ENCODE measurements at places on chromosomes 3 and 15. TPM values are rescaled to one million over a fixed set of nuclear protein-coding genes. Genes with fewer than 3 reads are reported as not detected.

GRCh38 chr15:66233487-66234415, 19.8 kb downstream of the MEGF11 start:
- H3K4me1 ChIP-seq, result no peaks in the 10 kb centered on the region
- peak; percentile 27 for DNase-seq
- H3K36me3 ChIP-seq, result no peaks in the 10 kb centered on the region
- H3K4me3 ChIP-seq, result no peak overlapping the region
- H3K27me3 ChIP-seq, result no peaks in the 10 kb centered on the region

GRCh38 chr15:48888836-48889235, 10.9 kb downstream of the EID1 start:
- no peak for DNase-seq
- no peak overlapping the region for H3K4me3 ChIP-seq
- H3K36me3 ChIP-seq, result no peaks in the 10 kb centered on the region

The C2CD4A gene
- 2.6 TPM for total RNA-seq

GRCh38 chr3:126951561-126951960, 31.4 kb upstream of the PLXNA1 start:
- peaks cover 3% of the 10 kb centered on the region for H3K36me3 ChIP-seq
- DNase-seq, result no peak
- no peak overlapping the region for H3K27ac ChIP-seq
- no peaks in the 10 kb centered on the region for H3K4me1 ChIP-seq
- H3K27me3 ChIP-seq, result no peaks in the 10 kb centered on the region
- no peak overlapping the region for H3K4me3 ChIP-seq

- no peak for DNase-seq
- H3K36me3 ChIP-seq, result no peaks in the 10 kb centered on the region
- H3K27me3 ChIP-seq, result no peaks in the 10 kb centered on the region
- H3K4me3 ChIP-seq, result no peak overlapping the region
Measured at GRCh38 chr3:177754508-177754921, 557.2 kb upstream of the TBL1XR1 start.

The DLL4 gene
- not detected for total RNA-seq

DNA sequence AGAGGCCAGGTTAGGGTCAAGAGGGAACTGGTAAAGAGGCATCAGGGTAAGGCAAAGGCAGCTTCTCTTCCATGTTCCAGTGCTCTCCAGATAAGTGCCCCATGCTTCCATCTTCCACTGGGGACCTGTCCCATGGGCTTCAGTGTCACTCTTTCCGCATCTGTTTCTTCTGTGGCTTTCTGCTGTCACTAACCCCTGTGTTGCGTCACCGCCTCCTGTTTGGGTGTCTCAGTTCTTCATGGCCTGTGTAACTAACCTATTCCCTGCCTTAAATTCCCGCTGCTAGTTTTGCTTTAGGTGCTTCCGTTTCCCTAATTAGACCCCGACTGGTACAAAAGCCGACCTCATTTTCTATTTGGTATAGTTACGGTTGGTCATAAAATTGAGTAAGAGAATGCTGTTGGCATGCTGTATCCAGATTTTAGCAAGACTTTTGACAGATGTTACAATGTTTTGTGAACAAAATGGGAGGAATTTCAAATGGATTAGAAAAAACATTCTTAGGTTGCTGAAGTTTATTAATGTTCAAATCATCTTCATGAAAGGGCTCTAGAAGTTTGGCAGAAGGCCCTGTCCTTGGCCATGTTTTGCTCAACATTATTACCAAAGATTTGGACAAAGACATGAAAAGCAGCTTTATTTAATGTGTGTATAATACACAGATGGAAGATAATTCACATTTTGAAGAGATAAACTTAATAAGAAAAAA, 245.3 kb downstream of the BBX start:
- peaks cover 27% of the 10 kb centered on the region for H3K36me3 ChIP-seq
- H3K4me1 ChIP-seq, result no peaks in the 10 kb centered on the region
- DNase-seq, result no peak
- H3K27me3 ChIP-seq, result no peaks in the 10 kb centered on the region

The DPPA2 gene
- not detected for total RNA-seq

DNA sequence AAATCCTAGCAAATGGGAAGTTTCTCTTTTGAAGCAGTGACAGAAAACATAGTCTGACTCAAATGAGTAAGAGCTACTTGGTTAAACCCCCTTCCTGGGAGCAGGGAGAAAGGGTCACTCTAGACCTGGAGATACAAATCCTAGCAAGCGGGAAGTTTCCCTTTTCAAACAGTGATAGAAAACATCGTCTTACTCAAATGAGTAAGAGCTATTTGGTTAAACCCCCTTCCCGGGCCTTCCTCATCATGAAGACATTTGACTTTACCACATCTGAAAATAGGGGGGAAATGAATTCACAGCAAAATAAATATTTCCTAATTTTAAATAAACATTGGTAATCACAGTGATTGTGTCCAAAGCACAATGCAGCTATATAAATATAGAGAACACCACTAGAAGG, 79.2 kb downstream of the FOXB1 start:
- DNase-seq, result no peak
- H3K4me1 ChIP-seq, result peaks cover 10% of the 10 kb centered on the region
- H3K27me3 ChIP-seq, result peaks cover 19% of the 10 kb centered on the region
- H3K4me3 ChIP-seq, result no peak overlapping the region
- H3K36me3 ChIP-seq, result no peaks in the 10 kb centered on the region

DNA sequence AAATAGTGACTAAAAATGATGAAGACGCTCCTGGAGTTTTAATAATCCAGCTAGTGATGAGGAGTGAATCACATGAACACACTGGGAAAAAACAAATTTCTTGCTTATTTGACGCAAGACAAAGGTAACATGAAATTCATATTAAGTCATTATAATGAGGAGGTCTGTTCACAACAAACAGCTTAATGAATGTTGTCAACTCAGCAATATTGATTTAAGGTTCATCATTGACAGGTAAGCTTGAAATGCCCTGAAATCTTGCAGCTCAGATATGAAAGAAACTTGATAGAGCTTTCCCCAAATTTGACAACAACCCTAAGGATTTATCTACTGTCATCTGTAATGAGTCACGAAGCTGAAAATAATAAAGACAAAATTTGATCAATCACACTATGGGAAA, 108.1 kb upstream of the SELENOK start:
- H3K27me3 ChIP-seq, result peaks cover 5% of the 10 kb centered on the region
- no peaks in the 10 kb centered on the region for H3K36me3 ChIP-seq
- H3K27ac ChIP-seq, result no peak overlapping the region
- no peaks in the 10 kb centered on the region for H3K4me1 ChIP-seq

The FAM81A gene
- total RNA-seq, result not detected

DNA sequence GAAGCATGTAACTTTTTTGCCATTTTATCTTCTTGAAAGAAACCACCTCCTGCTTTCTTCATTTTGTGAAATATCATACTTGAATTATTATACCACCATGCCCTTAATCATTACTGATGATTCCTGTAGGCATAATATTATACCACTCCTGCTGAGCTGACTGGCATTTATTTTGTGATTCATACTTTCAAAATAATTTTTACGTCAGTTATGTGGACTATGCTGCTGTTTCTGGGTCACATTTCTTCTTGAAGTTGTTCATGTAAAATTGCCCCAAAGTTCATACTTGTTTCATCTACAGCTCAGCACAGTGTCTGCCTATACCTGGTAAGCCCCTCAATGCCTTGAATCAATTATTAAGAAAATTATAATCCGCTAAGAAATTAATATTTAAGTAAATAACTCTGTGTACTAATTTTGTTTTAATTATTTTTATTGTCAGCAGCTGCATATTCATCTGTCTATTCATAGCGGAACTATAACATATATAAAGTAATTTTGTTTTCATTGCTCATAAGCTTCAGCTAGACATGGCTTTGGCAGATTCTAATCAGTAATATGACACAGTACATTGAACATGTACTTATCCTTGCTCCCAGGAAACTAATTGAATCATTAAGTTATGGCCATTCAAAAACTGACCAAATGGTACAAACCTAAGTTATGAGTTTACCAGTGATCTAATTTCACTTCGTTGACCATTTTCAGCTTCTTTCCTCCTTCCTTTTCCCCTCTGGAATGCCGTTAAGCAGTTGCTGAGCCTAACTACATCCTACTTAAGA, 160.0 kb downstream of the NAALADL2 start:
- H3K36me3 ChIP-seq, result no peaks in the 10 kb centered on the region
- H3K27me3 ChIP-seq, result no peaks in the 10 kb centered on the region
- H3K4me1 ChIP-seq, result no peaks in the 10 kb centered on the region
- H3K27ac ChIP-seq, result no peak overlapping the region
- H3K4me3 ChIP-seq, result no peak overlapping the region
- DNase-seq, result no peak

DNA sequence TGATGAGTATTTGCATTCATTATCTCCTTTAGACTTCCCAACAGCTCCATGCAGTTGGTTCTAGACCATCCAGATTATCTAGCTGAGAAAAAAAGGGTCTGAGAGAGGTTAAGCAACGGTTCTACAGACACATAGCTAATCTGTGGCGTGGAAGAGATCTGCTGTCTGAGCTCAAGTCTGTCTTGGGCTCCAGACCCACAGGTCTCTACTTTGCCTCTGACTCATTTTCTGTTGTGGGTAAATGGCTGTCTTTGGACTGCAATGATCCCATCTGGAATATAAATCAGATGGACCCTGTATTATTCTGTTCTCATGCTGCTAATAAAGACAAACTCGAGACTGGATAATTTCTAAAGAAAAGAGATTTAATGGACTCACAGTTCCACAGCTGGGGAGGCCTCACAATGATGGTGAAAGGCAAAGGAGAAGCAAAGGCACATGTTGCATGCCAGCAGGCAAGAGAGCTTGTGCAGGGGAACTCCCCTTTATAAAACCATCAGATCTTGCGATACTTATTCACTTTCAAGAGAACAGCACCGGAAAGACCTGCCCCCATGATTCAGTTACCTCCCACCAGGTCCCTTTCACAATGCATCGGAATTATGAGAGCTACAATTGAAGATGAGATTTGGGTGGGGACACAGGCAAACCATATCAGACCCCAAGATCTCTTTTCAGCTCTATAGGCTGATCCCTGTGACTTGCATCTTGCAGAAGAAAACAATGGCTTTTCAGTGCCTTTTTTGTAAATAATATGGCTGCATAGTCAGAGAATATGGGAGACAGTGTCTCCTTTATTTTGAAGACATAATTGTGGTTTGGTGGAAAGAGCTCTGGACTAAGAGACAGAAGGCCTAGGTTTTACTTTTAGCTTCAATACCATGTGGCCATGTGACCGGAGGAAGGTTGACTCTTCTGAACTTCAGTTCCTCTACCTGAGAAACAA, 24.7 kb downstream of the CEMIP start:
- H3K4me3 ChIP-seq, result no peak overlapping the region
- peaks cover 26% of the 10 kb centered on the region for H3K4me1 ChIP-seq
- DNase-seq, result peak; percentile 67

DNA sequence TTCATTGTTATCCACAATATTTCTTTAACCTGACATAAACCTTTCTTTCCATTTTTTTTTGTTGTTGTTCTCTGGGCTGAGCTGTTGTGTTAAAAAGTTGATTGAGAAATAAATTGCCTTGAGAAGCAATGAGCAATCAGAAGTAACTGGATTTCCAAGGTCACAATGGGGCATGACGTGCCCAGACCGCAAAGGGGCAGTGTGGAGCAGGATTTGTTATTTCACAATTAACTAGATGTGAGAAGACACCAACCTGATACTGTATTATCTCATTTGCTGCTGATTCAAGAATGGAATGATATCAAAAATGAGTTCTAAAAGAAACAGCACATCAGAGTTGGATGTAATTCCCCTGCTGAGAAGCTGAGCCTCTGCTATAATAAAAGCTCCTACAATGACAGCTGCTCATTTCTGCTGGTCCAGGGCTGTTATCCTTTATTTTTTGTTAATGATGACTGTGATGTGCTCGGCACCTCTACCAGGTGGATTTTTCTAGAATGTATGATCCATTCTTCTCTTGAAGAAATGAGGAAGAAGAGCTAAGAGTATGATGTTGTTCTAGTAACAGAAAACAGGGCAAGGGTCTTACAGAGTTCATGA, 28.1 kb downstream of the CPNE4 start:
- peaks cover 3% of the 10 kb centered on the region for H3K27me3 ChIP-seq
- no peak overlapping the region for H3K4me3 ChIP-seq
- H3K4me1 ChIP-seq, result no peaks in the 10 kb centered on the region

- no peaks in the 10 kb centered on the region for H3K27me3 ChIP-seq
- peak; percentile 33 for DNase-seq
- H3K27ac ChIP-seq, result peak overlapping the region; percentile 98
Measured at GRCh38 chr3:149813367-149814281, 609 bp downstream of the RNF13 start.

DNA sequence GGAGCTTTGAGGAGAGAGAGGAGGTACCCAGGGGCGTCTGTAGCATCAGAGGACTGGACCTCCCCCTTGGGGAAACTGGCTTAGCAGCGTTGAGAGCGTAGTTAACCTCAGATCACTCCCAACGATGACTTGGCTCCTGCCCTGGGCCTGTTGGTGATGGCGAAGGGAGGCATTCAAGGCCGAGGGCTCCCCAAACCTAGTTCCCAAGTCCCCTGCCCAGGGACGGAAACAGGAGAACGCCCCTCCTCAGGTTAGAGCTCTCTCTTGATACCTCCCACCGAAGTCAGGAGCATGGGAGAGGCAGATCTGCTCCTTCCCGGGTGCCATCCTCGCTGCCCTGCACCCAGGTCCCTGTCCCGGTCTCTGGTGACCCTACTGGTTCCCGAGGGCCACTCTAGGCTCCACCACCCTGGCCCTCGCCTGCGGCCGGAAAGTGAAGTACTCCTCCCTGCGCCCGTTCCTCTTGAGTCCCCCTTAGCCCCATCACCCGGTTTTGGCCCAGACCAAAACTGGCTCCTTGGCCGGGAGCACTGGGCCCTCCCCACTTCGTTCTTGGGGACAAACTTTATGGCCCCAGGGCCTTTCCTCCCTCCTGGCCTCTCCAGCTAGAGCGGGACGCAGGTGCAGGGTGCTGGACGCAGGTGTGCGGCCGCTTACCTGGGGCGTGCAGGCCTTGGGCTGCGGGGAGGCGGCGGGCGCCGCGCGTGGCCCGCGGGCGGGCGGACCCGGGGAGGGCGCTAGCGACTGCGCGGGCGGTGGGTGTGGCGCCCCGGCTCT, 2.6 kb upstream of the SKOR1 start:
- no peak for DNase-seq
- H3K27ac ChIP-seq, result no peak overlapping the region
- peaks cover 37% of the 10 kb centered on the region for H3K4me1 ChIP-seq

- no peak overlapping the region for H3K27ac ChIP-seq
- DNase-seq, result no peak
- H3K4me3 ChIP-seq, result no peak overlapping the region
- H3K27me3 ChIP-seq, result no peaks in the 10 kb centered on the region
Measured at GRCh38 chr15:66682865-66683264, 19.2 kb upstream of the SMAD6 start.

- no peak overlapping the region for H3K27ac ChIP-seq
- H3K36me3 ChIP-seq, result no peaks in the 10 kb centered on the region
- DNase-seq, result no peak
- H3K27me3 ChIP-seq, result no peaks in the 10 kb centered on the region
- no peaks in the 10 kb centered on the region for H3K4me1 ChIP-seq
Measured at GRCh38 chr3:61199843-61200242, 51.4 kb downstream of the FHIT start.

DNA sequence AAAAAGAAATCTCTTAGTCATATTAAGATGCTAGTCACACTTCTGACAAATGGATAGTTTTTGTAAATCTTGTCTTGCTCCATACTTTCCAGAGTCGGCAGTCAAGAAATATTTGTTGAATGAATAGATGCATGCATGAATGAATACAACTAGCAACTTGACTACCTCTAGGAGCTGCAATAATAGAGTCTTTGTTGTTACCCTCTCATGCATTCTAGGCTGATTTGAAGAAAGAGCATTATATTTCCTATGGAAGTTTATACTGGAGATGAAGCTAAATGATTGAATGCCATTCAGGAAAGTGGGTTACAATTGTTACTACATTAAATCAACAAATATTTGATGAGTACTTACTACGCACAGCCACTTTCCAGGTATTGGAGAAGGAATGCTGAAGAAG, 18.1 kb upstream of the TRAT1 start:
- H3K27me3 ChIP-seq, result no peaks in the 10 kb centered on the region
- DNase-seq, result no peak
- H3K36me3 ChIP-seq, result no peaks in the 10 kb centered on the region
- no peak overlapping the region for H3K27ac ChIP-seq
- peaks cover 14% of the 10 kb centered on the region for H3K4me1 ChIP-seq
- H3K4me3 ChIP-seq, result no peak overlapping the region
